ENCODE measurements at places on chromosomes 2 and 18.

- peak; percentile 6 for DNase-seq
Measured at GRCh38 chr2:204950695-204951346, 405.5 kb downstream of the PARD3B start.

GRCh38 chr2:43324259-43325106 is 98.1 kb upstream of the ZFP36L2 start:
- DNase-seq, result no peak

GRCh38 chr2:84966731-84967130 is 4.2 kb upstream of the KCMF1 start:
- no peak for DNase-seq

- DNase-seq, result no peak
Measured at GRCh38 chr2:232332940-232333259, 45.7 kb upstream of the ALPP start.

- no peak for DNase-seq
Measured at GRCh38 chr18:22550861-22551260, 133.1 kb upstream of the CTAGE1 start.

DNA sequence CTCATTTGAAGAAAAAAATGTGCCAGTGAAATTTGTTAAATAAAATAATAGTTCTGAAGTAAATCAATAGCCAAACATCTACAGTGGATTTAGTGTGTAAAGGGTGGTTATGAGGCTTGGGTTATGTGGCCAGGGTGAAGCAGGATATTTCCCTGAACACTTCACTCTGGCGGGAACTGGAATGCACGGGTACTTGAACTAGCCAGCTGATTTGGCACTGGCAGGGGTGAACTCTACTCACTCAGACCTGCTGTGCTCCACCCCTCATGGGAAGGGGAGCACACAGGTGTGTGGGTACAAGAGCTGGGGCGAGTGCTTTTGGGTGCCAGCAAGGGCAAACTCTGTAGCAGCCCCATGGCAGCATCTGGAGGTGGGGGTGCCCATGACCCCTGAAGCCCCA is 278.2 kb downstream of the CALCRL start:
- DNase-seq, result no peak

DNA sequence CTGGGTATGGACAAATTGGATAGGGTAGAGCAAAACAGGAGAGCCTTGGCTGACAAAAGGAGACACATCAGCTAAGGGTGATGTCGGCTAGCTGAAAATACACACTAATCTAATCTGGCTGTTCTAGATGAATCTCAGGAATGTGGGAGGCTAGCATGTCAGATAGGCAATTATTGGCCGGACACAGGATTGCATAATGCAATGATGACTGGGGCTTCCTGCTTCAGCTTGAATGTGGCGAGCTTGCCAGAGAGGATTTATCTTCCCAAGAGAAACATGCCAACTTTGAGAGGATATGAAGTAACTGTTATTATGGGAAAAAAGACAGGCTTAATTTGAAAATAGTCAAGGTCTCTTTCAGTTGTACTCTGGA is 102.4 kb downstream of the TRIB2 start:
- DNase-seq, result peak; percentile 100
